NCI-H510A (cell line): ENCODE measurements at places on chromosomes 11 and 22.

- no peak for DNase-seq
Measured at GRCh38 chr11:107716884-107717532, 5.2 kb upstream of the SLN start.

DNA sequence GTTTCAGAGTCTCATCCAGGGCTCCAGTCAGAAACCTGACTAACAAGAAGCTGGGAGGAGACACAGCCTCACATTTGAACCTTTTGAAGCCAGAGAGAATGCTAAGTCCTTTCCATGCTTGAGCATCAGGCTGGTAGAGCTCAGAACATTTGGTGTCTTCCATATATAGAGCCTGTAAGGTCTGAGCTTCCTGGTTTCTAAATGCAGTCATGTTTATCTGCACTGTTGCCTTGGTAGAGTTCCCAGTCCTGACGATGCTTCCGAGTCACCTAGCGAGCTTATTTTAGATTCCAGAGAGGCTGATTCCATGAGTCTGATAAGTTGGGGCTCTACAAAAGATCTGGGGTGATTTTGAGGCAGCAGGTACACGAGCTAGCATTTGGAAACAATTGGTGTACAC is 68.4 kb upstream of the SORL1 start:
- DNase-seq = no peak

DNA sequence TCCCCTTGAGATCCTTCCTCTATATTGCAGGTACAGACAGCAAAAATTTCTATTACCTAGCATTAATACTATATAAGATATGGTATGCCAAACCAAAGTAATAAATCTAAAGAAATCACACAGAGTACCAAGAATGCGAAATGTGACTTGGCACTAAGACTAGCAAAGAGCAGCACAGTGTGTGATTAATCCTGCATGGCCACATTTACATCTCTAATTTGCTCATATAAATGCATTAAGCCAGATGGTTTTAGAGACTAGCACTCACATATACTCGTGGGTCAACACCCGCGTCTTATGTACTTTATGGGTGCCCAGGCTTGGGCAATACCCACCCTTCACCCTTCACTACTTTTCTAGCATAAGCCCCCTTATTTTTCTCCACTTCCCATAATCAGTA is 213.2 kb downstream of the TTC28 start:
- DNase-seq = no peak

DNA sequence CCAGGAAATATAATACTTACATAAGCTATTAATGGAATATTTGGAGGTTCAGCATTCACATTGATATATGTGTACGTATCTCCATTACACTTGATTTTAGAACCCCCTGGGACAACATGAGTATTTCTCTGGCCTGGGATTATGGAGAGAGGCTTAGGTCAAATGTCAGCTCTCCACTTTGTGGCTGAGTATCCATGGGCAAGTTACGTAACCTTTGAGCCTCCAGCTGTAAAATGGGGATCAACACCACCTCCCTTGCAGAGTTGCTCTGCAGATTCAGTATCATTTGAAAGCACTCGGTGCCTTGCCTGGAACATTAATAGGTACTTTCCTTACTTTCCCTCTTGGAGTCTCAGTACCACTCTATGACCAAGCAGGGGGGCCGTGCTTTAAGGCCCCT is 33.2 kb downstream of the C22orf31 start:
- DNase-seq = no peak

DNA sequence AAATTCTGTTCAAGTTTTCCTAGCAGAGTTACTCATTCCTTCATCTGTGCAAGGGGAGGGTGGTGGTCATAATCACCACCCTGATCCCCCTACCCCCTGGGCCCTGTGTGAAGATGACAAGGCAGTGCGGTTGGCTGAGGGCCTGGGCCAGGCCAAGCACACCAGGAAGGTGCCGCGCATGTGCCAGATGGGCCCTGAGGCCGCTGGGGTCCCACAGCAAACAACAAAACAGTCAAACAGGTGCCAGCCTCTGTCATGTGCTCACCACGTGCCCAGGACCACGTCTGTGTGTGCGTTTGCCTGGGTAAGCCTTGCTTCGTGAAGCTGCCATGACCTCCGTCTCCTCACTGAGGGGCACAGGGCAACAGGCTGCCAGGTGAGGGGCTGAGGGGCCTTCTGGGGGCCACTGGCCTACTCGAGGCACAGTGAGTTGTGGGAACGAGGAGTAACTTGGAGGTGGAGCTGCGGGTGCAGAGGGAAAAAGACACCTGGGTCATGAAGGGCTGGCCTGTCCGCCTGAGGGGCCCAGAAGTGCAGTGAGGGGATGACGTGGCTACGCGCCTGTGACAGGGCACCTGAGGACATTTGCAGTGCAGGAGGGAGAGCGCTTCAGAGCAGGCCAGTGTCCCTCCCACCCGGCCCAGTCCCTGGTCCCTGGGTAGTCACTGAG is 25.8 kb downstream of the RSPH14 start:
- no peak for DNase-seq

- no peak for DNase-seq
Measured at GRCh38 chr11:105033781-105034180, 1.2 kb downstream of the CASP1 start.

- DNase-seq = no peak
Measured at GRCh38 chr11:12217879-12218278, 107.5 kb downstream of the MICAL2 start.

- no peak for DNase-seq
Measured at GRCh38 chr22:23381661-23382427, 198.2 kb downstream of the IGLL1 start.

DNA sequence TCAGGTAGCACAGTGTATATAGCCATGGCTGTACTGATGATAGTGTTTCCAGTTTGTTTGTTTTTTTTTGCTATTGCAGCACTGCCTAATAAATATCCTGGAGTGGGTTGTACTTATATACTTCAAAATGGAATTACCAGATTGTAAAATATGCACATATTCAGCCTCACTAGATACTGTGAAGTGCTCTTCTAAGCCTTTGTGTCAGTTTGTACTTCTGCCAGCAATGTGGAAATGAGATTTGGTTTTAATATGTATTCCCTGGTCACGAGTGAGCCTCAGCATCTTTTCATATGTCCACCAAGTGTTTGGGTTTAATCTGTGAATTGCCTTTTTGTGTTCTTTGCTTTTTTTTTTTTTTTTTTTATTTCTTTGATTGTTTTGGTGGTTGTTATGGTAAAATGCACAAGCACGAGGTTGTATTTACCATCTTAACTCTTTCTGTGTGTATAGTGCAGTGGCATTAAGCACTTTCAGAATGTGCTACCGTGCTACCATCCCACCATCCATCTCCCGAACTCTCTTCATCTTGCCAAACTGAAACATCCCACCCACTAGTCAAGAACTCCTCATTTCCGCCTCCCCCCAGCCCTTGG is 34.9 kb downstream of the ST3GAL4 start:
- DNase-seq = no peak
